A549 treated with AZD2906 at 1 μM for 4 hours (cell line): ENCODE measurements at places on chromosomes 7 and 10. TPM values are rescaled to one million over a fixed set of nuclear protein-coding genes. Genes with fewer than 3 reads are reported as not detected.

Gene TWIST1
- total RNA-seq: 1.4 to 3.7 TPM (median 3.3 TPM) in 5 replicates

Gene ADARB2
- total RNA-seq: 0.06 to 0.17 TPM (median 0.06 TPM) in 3 of 5 replicates, not detected in the others

Gene TSPAN13
- 14.7 to 18.8 TPM (median 17.1 TPM) in 5 replicates for total RNA-seq

Gene ZNF398
- 8.6 to 9.9 TPM (median 9.1 TPM) in 5 replicates for total RNA-seq

Gene IRF5
- 13.2 to 16.2 TPM (median 15.0 TPM) in 5 replicates for total RNA-seq

Gene LBX1
- not detected in 5 replicates for total RNA-seq

Gene PCDH15
- total RNA-seq: not detected in 5 replicates

Gene BHLHA15
- 0.55 to 0.88 TPM (median 0.63 TPM) in 5 replicates for total RNA-seq

Gene NEURL1
- total RNA-seq: 0.49 to 0.97 TPM (median 0.55 TPM) in 5 replicates
